Iris pigment epithelial cell (primary cell): ENCODE measurements at places on chromosomes 12 and 14.

- no peak for DNase-seq
Measured at GRCh38 chr12:80293759-80294158, 150.3 kb upstream of the PTPRQ start.

- no peak for DNase-seq
Measured at GRCh38 chr14:97218691-97219430, 421.7 kb downstream of the VRK1 start.

- peak; percentile 44 for DNase-seq
Measured at GRCh38 chr12:123384994-123385376, 1.1 kb downstream of the KMT5A start.

DNA sequence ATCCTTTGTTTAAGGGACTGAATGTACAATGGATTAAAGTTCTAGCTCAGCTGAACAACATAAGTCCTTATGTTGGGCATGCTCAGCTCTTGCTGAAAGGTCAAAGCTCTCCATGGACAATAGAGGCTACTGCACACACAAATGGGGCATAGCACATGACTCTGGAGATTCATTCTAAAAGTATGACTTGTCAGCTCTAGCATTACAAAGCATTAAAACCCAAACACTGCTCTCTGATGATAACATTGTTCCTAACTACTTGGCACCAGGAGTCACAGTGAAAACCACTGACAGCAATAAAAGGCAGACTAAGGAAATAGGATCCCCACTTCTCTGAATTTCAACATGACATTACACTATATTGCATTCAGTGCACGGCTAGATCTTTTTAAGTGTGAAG is 21.9 kb upstream of the FSCB start:
- DNase-seq: no peak

GRCh38 chr12:26782372-26783130 is 50.4 kb downstream of the ITPR2 start:
- DNase-seq: no peak

DNA sequence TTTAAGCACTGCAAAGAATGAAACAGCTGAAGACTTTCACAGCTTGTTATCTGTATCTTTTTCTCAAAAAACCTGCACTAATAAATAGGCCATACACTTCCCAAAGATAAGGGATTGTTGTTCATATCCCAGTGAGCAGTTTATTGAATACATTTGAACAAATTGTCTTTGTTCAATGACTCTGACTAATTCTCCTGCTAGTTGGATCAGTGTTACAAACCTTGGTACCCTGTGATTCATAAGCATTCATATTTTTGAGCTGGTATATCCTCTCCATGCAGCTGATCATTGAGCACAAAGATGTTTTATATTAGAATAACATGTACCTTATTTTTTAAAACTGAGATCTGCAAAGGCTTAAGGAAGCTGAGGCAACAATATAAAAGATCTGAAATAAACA is 58.9 kb upstream of the FSCB start:
- DNase-seq: no peak

DNA sequence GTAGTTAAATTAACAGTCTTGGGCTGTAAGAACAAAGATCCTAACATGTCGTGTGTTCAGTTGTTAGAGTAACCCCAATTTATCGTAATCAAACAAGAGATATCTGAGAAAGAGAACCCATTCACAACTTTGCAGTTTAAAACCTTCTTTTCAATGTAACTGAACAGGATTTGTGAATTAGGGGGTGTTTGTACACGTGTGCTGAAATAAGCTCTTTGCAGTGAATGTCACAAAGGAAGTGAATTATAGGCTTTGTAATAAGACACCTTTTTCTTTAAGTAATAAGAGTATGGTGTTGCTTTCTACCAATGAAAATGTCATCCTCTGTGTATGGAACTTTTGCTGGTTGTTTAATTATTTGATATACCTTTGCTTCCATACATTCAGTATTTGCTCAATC is 114.0 kb downstream of the ALX1 start:
- DNase-seq: no peak

DNA sequence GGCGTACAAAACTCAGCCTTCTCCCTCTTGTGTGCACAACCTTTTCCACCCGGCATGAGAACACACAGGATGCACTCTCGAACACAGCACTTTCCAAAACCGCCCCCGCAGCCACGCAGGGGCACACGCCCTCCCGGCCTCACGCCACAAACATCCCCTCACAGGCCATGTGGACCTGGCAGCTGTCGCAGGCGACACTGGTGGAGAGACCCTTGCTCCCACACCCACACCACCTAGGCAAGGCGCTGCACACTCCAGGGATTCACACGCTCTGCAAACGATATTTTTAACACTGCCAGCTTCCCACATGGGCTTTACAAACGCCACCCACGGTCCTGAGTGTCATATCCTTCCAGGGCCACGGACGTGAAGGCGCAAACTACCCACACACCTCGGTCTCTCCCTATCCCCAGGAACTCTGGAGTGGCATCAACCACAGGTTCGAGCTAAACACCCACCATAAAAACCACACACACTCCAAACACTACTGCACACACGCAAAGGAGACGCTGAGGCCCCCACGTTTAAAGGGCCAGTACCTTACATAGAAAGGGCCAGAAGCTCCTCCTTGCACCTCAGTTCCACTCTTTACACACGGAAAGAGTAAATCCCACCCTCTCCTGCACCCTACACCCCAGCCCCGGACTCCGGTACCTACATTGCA is 12.4 kb upstream of the ITGB7 start:
- peak; percentile 60 for DNase-seq

- no peak for DNase-seq
Measured at GRCh38 chr12:125105600-125105999, 40.4 kb downstream of the AACS start.
